ENCODE measurements at places on chromosomes 3 and 15.
A peak's percentile ranks its signal among the peaks of the same experiment; 100 is the strongest.

GRCh38 chr3:15361494-15362214 lies 29.3 kb upstream of the SH3BP5 start:
- DNase-seq, result no peak

GRCh38 chr3:164155400-164155799 lies 922.9 kb downstream of the SI start:
- no peak for DNase-seq

DNA sequence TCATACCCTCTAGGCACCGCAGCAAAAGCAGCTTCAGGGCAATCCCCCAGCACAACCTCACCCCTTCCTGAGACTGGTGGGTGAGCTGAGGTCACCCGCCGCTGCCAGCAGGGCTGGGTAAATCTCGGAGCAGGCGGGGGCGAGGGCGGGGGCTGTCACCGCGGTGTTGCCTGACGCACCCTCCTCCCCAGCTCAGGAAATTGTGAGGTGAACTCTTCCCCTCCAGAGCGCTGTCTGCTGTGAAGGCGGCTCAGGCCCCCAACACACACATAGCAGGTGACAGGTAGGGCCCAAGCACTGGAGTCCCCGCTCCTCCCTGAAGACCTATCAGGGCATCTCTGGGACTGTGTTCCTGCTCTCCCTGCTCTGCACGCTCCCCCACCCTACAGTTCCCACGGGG lies 30.2 kb upstream of the FURIN start:
- DNase-seq, result peak; percentile 92

- DNase-seq, result no peak
Observed at GRCh38 chr3:171782617-171783016, 27.7 kb downstream of the PLD1 start.

DNA sequence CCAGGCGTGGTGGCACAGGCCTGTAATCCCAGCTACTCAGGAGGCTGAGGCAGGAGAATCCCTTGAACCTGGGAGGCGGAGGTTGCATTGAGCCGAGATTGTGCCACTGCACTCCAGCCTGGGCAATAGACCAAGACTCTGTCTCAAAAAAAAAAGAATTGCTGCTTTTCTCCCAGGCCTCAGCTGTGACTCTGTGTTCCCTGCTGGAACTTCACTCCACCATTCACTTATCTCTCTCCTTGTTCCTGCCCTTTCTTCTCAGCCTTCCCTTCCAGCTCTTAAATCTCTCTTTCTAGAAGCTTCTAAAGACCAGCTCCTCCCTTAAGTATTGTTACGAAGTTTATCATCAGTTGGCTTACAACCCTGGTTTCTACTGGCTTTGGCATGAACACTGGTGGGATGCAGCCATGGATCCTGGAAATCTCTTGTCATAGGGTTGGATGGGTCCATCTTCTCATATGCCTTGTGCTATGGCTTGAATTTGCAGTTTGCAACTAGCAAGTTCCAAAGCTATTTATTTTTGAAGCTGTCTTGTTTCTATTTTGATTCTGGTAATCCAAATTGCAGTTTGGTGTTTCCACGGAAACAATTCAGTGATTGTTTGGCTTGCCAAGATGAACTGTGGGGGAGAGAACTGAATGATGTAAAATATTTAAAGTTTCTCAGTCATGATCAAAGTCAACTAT lies 10.5 kb downstream of the C3orf62 start:
- no peak for DNase-seq

- no peak for DNase-seq
Observed at GRCh38 chr3:69496856-69497255, 111.0 kb upstream of the FRMD4B start.

- DNase-seq, result no peak
Observed at GRCh38 chr3:168088106-168088720, 7.5 kb downstream of the GOLIM4 start.

GRCh38 chr15:70382762-70383458 lies 285.2 kb upstream of the TLE3 start:
- no peak for DNase-seq

DNA sequence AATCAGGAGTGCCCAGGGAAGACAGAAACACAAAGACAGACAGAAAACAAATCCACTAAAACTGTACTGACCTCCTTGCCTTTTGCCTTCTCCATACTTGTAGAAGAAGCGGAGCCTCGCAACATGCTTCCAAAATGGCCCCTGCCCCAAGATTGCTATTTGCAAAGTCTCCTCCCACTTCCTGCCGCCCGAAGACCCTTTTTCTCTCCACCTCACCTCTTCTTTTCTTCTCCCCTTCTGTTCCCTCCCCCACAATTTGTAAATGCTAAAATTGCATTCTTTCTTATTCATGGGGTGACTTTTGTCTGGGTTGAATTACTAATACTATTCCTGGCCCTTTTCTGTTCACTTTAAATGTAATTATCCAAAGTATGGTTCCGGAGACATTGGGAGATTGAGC lies at the start of gene DPPA4:
Gene DPPA4 (minus strand): TSS at position 154 of the 400 bp plus-strand sequence. CDS start 29 bp downstream, at position 125.
- no peak for DNase-seq

DNA sequence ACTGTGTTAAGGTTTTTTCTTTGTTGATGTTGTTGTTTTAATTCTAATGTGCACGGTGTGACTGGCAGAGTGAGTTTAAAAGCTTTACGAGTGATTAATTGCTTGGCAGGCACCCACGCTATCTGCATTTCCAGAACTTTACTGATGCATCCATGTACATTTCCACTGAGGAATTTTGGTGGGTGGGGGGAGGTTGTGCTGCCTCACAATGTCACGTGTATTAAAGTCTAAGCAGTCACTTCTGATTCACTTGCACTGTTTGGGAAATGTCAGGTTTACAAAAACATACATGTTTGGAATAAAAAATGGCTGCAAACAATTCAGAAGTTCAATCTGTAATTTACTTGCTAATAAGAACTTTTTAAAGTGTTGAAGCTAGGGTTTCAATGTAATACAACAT lies 38.5 kb upstream of the CTDSPL start:
- DNase-seq, result no peak

DNA sequence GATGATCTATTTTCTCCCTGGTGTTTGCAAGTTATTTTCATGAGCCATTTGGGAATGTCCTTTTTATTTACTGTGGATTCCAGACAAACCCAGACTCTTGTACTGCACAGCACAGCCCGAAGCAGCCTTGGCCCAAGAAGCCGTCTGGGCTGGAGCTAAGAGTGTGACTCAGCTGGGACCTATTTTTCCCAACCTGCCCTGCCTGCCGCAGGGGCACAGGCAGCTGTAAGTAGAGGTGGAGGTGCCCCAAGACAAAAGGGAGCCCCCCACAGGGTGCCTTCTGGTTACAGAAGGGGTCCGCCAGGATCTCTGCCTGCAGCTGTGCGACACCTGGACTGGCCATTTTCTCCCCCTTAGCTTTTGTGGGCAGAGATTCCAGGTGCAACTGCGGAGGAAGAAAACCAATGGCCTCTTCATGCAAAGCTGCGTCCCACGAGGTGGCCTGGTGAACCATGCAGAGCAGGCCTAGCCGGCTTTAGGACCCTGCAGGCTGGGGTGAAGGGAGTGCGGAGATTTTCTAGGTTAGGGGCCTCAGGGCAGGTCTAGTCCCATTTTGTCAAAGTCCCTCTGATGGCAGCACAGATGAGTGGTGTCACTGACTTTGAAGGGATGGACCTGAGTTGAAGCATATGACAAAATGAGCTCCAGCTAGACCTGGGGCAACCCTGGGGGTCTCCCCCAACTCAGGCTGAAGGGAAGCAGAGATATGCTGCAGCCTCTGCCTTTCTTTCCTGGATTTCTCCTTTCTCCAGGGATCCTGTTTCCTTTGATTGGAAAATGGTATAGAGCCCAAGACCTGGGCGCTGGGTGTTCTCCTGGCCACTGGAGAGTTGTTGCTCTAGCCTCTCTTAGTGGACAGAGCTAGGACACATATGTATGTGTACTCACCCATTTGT lies 131.2 kb downstream of the KLF13 start:
- no peak for DNase-seq

GRCh38 chr3:163328680-163329079 lies 1749.6 kb downstream of the SI start:
- DNase-seq, result no peak

GRCh38 chr3:103495186-103495585 lies 1060.4 kb downstream of the ZPLD1 start:
- no peak for DNase-seq

- DNase-seq, result no peak
Observed at GRCh38 chr3:19348941-19349564, 200.7 kb downstream of the KCNH8 start.

GRCh38 chr3:3346556-3346955 lies 167.1 kb upstream of the CRBN start:
- no peak for DNase-seq

Data from T-cell (primary cell).